Cerebellar nuclear complex (tissue), 1 donor: ENCODE measurements at places on chromosomes 4 and X.

DNA sequence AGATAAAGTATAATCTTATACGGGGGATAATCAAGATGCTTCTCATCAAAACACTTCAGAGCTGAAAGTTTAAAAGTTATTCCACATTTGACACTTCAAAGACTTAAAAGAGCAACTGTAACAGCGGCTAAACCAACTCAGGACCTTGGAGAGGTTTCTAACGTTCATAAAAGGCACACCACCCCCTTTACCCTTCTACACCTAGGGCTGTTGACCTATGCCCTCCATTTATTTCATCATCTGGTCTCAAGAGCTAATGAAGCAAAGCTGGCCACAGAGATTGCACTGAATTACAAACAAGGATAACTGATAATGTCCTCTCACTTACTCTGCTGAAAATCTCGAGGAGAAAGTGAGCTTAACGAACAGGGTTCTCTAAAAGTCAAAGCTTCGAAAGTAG lies 1.1 kb upstream of the RPS6KA6 start:
- DNase-seq, result no peak

- no peak for DNase-seq
Measured at GRCh38 chr4:122661176-122662160, 40.6 kb upstream of the IL21 start.

DNA sequence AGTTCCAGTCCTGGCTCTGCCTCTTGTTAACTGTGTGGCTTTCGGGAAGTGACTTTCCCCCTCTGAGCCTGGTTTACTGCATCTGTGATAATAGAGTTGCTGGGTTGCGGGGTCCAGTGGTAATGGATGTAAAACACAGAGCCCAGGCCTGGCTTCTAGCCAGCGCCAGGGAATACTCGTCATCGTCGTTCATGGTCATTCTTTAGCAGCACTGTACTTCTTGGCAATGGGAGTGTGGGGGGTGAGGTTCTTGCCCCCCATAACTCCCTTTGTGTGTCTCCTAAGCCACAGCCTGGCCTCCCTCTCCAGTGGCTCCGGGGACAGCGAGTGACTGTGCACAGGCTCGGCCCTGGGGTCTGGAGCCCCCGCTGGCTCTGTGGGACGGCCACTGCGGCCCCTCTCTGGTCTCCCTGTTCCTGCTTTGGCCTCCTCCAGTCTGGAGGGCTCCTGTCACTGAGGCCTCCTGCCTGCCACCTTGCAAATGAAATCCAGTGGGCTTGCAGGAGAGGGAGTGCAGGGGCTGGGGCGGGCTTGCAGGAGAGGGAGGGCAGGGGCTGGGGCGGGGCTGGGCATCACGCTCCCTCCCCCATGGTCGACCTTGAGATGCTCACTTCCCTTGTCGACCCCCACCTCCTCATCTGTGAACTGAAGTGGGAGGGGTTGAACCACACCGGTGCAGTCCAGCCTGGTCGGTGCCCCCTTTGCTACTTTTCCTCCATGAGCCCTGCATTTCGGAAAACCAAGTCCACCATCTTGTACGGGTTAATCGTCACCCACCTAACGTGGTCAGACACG lies 13.2 kb downstream of the PSAPL1 start:
- DNase-seq, result no peak

- no peak for DNase-seq
Measured at GRCh38 chrX:37776987-37777325, 2.9 kb upstream of the CYBB start.

DNA sequence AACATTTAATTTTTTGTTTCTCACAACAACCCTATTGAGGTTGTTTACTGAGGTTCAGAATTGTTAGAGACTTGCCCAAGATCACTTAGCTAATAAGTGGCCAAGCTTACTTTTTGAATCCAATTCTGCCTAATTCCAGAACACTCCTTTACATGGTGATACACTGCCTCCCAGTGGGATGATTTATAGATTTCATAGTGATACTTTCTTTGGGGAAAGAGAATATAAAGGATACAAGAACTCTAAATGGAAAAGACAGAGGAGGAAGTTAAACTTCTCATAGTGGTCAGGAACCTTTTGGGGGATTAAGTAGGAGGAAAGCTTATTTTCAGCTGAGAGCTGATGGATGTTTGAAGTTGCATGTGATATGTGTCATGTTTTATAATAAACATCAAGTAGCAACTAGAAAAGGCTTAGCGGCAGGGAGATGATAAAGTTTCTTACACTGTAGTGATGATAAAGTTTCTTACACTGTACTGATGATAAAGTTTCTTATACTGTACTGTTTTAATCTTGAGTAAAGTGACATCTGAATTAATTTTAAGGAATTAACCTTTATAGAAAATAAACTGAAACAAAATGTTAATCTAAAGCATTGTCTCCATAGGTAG lies 15.3 kb downstream of the STAG2 start:
- no peak for DNase-seq

DNA sequence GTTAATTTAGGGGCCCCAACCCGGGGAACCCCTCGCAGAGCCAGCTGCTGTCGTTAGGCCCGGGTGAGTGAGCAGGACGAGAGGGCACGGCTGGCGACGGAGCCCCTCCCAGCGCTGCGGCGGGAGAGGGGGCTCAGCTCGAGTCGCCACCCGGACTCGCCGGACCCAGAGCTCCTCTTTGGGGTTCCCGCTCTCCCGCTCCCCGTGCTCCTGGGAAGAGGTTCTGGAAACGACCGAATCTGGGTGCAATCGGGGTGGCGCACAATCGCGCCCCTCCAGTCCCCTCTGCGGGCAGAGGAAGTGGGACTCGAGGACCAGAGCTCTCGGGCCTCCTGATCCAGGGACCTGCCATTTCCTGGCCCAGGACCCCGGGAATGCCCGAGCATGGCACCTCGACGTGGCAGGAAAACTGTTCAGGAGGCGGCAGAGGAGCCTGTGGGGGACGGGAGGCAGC lies 37.3 kb upstream of the ARAF start:
- DNase-seq, result no peak

GRCh38 chrX:118329175-118329574 lies 16.7 kb upstream of the WDR44 start:
- no peak for DNase-seq

GRCh38 chr4:187504974-187505797 lies 490.4 kb upstream of the ZFP42 start:
- no peak for DNase-seq

- no peak for DNase-seq
Measured at GRCh38 chr4:139762720-139763119, 97.1 kb downstream of the MGST2 start.

GRCh38 chr4:186898367-186898766 lies 174.7 kb upstream of the FAT1 start:
- no peak for DNase-seq

- DNase-seq, result no peak
Measured at GRCh38 chr4:143202824-143203223, 18.1 kb downstream of the USP38 start.

- no peak for DNase-seq
Measured at GRCh38 chr4:61273233-61273632, 73.1 kb downstream of the ADGRL3 start.

DNA sequence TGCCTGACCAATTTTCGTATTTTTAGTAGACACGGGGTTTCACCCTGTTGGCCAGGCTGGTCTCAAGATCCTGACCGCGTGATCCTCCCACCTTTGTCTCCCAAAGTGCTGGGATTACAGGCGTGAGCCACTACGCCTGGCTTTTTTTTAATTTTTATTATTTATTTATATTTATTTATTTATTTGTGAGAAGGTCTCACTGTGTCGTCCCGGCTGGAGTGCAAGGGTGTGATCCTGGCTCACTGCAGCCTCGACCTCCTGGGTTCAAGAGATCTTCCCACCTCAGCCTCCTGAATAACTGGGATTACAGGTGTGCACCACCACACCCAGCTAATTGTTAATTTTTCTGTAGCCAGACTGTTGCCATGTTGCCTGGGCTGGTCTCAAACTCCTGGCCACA lies 141.1 kb downstream of the CRLF2 start:
- no peak for DNase-seq

- no peak for DNase-seq
Measured at GRCh38 chr4:64079316-64079715, 329.9 kb downstream of the TECRL start.

DNA sequence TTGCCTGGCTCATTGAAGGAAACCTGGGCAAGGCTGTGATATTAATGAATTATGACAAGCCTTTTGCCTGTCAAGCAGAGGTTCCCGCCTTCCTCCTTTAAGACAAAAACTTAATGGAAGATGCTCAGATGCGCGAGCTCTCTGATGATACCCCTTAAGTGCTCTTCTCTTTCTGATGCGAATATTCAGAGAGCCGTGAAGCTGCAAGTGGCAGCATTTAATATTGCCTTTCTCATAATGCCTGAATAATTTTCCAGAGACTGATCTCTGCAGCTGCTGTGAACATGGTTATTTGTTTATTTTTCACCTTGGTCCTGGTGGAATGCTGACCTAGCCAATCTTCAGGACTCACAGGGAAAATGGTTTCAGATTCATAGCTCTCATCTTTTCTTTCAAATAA lies 251.8 kb downstream of the TENM3 start:
- DNase-seq, result no peak

GRCh38 chrX:53128097-53128749 lies 34.3 kb downstream of the KANTR start:
- DNase-seq, result no peak

DNA sequence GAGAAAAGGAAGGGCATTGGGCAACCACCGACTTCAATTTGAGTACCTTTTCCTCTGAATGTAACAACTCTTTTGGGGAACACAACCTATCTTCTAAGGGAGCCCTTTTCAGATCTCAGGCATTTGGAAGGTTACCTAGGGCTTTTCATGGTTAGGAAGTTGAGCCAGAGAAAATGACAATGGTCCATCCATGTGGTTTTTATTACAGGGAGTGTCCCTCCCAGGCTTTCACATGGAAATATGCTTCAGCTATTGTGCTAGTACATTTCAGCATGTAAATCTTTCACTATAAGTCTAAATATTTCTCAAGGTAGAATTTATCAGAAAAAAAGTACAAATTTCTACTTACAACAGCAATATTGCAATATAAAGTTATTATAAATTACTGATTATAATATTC lies 259.8 kb downstream of the IQCM start:
- DNase-seq, result no peak

- no peak for DNase-seq
Measured at GRCh38 chr4:32400870-32401269, 1680.7 kb downstream of the PCDH7 start.

DNA sequence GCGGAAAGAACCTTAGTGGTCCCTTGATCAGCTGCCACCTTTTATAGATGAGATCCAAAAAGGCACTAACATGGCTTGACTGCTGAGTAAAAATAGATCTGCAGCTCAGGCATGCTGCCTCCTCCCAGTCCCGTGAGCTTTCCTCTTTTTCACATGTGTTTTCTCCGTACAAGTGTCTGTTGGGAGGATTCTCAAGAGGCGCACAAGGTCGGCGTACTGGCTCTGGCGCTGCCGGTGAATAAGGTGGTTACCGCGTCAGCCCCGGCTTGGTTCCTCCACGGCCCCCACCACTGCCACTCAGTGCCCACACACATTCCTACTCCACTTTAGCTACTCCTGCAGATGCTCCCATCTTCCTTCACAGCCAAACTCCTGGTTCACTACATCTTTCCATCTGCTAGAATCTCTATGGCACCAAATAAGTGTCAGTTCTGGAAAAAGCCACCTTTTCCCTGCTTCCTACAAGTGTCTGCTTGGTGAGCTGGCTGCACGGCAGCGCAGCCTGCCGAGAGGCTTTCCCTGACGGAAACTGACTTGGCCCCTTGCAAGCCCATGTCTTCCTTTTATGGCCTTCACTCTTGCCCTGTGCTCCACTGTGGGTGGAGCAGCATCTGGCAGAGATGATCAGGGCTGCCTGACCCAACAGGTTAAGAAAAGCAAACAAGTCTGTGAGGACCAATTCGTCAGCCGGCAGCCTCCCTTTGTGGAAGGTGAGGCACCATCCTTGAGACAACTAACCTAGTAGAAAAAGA lies 99.8 kb downstream of the KLHL8 start:
- no peak for DNase-seq

GRCh38 chr4:142519342-142519741 lies 326.8 kb downstream of the INPP4B start:
- DNase-seq, result no peak

DNA sequence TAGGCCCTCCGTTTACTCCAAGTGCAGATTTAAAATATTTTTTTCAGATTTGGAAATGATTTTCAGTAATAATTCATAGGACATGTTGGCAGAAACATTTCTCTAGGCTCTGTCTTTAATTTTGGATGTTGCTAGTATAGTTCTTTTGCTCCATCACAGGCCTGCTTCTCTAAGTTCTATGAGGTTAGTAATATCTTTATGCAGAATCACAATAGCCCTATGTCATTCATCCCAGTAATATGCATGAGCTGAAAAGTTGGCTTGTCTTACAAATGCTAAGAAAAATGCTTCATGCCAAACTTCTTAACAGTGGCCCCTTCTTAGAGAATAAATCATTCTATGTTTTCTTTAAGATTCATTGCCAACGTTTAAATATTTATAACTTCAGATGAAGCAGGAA lies 148.3 kb upstream of the TLL1 start:
- no peak for DNase-seq

- no peak for DNase-seq
Measured at GRCh38 chr4:88130544-88131305, 27.7 kb downstream of the ABCG2 start.

DNA sequence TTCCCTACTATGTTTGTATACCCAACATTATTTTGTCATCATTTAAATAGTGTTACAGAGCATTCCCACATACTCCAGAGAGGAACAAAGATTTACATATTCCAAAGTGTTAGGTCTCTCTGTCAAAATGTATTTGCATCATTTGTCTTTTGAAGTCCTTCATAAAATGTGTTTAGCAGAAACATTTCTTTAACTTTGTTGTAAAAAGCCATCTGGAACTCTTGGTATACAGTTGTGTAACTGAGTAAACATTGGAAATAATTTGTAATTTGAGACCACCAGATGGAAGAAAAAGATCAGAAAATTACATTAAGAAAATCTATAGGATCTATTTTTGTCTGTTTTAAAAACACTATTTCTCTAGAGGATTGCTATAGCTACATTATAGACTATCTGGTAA lies 56.6 kb upstream of the ALB start:
- no peak for DNase-seq

DNA sequence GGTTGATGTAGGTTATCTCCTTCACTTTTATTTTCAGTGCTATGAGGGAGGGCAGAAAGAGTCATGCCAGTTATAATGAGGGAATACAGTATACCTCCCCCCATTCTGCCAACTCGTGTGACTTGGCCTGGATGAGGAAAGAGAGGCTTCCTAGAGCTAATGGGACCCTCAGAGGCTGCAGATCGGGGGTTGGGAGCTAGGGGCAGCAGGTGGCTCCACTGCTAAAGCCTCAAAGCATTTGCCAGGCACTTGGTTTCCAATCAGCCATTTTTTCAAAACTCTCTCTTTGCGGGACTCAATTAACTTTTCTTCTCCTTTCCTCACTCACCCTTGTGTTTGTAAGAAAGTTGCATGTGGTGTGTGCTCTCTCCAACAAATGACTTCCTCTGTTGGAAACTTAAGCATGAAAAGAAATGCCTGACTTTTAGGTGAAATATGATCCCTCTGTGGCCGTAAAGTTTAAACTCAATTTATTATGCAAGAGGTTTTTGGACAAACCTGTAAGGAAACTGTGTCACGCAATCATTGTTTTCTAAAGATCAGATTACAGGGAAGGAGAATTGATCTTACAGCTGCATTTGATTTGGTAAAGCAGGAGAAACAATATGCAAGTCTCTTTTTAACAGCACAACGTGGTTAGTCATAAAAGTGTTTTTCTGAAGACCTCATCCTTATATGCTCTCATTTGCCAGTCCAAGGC lies 7.0 kb downstream of the SFRP2 start:
- no peak for DNase-seq
